ENCODE measurements at places on chromosomes 2 and 18.
A peak's percentile ranks its signal among the peaks of the same experiment; 100 is the strongest.

- no peak for DNase-seq
These were observed 44.5 kb downstream of the EML6 start for GRCh38 chr2:54767921-54768320.

GRCh38 chr2:48483916-48484315 lies 46.0 kb upstream of the STON1 start:
- no peak for DNase-seq

GRCh38 chr2:26376799-26377198 lies 24.9 kb upstream of the DRC1 start:
- no peak for DNase-seq

DNA sequence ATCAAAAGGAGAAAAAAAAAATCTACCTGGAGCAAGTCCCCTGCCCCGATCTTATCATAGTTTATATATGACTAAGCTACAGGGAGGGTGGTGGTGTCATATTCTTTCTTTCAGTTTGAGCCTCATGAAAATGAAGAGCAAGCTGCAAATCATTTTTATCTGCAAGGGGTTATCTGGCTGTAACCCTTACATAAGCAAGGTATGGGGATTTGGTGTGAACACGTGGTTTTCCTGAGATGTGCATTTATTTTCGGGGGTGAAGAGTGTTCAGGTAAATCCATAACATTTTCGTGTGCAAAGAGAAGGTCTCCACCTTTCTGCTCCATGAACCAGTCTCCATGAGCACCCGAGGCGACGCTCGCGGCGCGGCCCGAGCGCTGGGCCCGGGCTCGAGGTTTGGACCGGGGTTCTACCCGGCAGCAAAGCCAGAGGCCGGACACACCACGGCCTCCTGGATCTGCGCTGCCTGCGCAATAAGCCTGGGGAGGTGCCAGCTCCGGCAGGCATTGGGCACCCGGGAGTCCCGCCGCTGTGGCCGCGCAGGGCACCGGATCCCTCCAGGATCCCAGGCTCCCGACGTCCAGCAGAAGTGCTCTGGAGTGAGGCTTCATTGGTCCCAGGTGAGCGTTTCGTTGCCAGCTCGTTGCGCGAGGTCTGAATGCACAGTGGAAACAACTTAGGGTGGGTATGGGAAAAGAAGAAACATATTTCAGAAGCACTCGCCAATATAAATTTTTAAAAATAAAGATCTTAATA lies 36.1 kb upstream of the GPD2 start:
- no peak for DNase-seq

GRCh38 chr18:41324020-41324791 lies 630.8 kb upstream of the PIK3C3 start:
- no peak for DNase-seq

DNA sequence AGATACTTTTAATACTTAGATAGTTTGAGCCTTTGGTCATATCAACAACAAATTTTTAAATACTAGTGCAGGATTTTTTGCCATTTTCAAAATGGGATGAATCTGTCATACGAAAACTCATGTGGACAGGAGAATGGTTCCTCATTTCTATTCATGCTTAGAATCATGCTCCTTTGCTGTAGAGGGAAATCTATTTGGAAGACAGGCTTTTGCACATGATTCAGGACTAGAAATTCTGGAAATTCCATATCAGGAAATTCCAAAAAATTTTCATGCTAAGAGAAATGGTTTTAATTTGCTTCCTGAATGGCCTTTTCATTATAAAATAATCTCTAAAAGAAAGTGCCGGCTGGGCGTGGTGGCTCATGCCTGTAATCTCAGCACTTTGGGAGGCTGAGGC lies 39.3 kb downstream of the MOGAT1 start:
- no peak for DNase-seq

DNA sequence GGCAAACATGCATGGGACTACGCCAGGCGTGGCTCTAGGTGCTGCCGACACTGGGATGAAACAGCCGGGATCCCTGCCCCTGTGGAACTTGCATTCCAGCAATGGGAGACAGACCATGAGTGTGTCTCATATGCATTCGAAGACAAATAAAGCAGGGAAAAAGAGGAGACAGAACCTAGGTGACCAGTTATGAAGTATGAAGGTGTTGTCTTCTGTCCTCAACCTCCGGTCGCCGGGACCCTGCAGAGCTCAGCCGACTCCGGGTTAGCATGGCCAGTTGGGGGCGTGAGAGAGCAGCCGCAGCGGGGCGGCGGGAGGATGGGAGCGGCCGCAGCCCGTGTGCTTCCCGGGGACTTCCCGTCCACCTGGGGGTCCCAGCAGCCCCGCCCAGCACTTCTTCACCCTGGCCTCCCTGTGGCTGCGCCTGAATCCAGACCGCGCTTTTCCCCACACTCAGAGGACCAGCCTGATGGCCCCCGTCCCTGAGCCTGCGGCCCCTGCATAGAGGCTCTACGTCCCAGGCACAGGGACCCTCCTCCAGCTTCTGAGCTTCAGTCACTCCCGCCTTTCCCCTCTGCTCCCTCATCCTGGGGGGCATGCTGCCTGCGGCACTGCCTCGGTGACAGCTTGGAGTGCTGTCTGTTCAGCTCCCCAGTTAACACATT lies 11.4 kb downstream of the ID2 start:
- DNase-seq = peak; percentile 41

DNA sequence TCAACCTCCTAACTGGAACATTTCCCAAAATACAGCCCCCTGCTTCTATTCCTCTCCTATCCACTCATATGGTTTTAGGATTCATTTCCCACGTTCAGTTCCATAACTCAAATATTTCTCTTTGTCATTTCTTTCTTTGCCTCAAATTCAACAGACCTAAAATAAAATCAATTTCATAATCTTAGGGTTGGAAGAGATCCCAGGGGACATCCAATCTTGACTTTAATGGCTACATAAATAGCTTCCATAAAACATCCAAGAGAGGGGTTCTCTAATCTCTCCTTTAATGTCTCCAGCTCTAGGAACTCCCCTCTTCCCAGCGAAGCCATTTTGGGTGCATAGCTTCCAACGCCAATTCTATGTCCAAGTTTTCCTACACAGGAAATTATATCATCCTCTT lies 33.8 kb downstream of the RBKS start:
- no peak for DNase-seq

- DNase-seq = no peak
These were observed 299.5 kb upstream of the SOX11 start for GRCh38 chr2:5392658-5393057.

GRCh38 chr2:88180605-88181240 lies 10.6 kb downstream of the THNSL2 start:
- no peak for DNase-seq

- no peak for DNase-seq
These were observed 14.1 kb upstream of the TMEFF2 start for GRCh38 chr2:192208848-192209247.

DNA sequence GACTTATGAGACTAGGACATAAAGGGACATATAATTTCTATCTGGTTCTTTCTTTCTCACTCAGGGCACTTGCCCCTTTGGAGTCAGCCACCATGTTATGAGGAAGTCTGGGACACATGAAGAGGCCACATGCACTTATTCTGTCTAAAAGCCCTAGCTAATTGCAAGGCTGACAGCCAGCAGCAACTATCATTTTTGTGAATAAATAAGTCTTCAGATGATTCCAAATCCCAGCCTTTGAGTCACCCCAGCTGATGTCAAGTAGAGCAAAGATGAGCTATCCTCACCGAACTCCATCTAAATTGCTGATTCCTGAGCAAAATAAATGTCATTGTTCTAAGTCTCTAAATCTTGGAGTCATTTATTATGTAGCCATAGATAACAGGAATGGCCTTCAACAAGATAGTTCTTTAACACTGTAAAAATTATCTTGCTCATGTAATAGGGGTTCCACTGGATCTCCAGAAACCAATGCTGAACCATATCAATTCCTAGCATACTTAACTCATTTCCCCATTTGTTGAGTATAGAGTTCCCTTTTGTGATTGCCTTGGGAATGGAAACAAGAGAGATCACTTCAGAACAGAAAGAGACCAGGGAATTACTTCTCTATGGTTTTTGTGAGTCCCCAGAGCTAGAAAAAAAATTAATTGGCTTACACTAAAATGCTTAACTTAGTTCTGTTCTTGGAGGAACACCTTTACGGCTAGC lies 50.6 kb upstream of the FN1 start:
- DNase-seq = no peak

GRCh38 chr2:43358410-43359201 lies 132.2 kb upstream of the ZFP36L2 start:
- no peak for DNase-seq

- DNase-seq = no peak
These were observed 486.3 kb upstream of the MAP2 start for GRCh38 chr2:208937521-208937920.

GRCh38 chr18:27540111-27540510 lies 355.0 kb upstream of the CHST9 start:
- DNase-seq = no peak

DNA sequence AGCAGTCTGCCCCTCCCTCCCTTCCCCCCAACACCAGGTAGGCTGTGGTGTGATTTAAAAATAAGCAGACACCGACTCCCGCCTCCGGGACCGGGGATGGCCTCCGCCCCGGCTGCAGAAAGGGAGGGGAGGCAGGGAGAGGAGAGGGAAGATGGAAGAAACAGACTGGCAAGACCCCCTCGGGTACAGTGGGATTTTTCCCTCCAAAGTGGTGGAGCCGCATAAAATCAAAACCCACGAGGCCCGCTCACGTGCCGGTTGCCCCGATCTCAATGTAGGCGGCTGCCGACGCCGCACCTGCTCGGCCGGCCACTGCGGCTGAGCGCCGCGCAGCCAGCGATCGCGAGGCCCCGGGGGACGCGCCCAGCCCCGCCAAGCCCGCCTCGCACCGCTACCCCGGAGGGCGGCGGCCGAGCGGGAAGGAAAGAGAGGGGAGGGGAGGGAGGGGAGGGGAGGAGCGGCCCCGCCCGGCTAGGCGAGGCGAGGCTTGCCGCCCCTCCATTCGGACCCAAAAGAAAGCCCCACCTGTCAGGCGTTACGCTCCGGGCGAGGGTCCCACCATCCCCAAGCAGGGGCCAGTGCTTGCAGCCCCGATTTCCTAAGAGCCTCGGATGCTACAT lies 811 bp downstream of the ADD2 start:
- no peak for DNase-seq

DNA sequence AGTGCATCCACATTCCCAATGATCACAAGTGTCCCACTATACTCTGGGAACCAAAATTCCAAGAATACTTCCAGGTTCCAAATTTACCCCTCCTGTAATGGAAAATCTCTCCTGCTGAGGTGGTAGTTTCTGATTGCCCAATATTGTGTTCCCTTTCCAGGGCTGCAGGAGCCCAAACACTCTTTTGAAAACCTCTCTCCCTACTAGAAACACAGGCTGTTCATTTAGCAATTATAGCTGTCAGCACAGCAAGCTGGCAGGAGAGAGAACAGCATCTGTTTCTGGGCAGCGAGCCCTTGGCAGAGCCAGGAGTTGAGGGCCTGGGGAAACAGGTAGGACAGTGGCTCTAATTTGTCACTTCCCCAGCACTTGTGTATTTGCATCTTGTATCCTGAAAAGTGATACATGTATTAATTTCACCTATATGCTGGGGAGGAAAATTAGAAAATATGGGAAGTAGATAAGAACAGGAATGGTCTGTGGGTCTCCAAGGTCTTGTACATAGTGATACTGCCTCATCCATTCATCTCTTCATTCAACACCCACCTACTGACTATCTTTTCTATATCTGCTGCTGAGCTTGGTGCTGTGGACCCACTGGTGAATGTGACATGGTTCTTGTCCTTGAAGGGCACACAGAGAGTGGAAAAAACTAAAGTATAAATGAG lies 16.9 kb upstream of the PAIP2B start:
- DNase-seq = no peak

- DNase-seq = no peak
These were observed 2.3 kb upstream of the SLC20A1 start for GRCh38 chr2:112643488-112643887.

- DNase-seq = no peak
These were observed 796.1 kb downstream of the EPHA4 start for GRCh38 chr2:220775856-220776488.

DNA sequence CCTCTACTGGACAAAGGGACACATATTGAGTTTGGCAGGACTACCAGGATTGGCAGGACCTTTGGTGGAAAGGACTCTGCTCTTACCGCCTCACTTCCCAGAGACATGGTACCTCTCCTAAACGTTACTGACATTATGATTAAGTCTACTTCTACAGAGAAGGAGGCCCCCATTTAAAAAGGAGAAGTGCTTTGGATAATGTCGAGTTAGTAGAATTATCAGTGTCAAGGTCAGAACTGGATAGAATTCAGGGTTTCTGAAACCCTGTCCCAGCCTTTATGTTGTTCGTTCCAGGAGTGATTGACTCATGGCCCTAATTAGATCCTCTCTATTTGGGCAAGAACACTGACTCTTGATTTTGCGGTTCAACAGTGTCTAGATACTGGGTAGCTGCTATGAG lies 45.8 kb downstream of the LRRTM1 start:
- DNase-seq = no peak

- no peak for DNase-seq
These were observed 15.1 kb downstream of the TRAK2 start for GRCh38 chr2:201436141-201436540.

GRCh38 chr2:47414682-47415458 lies 11.9 kb downstream of the MSH2 start:
- no peak for DNase-seq

GRCh38 chr2:95056461-95057459 lies 31.3 kb downstream of the MAL start:
- DNase-seq = no peak

DNA sequence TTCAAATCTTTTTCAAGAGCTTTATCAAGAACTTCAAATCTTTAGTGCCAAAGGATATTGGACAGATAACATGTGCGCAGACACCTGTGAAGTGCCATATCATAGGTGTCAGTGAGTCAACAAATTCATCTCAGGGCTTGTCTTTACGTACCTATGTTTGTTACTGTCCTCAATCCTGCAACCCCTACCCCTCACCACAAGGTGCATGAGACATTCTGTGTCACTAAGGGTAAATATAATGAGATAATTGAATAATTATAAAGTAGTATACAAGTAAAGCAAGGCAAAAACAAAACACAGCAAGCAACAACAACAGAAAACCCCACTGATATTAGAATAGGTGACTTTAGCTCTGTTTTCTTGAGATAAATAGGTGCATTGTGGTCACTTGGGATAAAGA lies 1495.8 kb upstream of the TMEFF2 start:
- DNase-seq = no peak

GRCh38 chr2:46315103-46315890 lies 18.1 kb downstream of the EPAS1 start:
- DNase-seq = no peak

GRCh38 chr2:65057391-65058052 lies 1.3 kb downstream of the CEP68 start:
- DNase-seq = peak; percentile 72

DNA sequence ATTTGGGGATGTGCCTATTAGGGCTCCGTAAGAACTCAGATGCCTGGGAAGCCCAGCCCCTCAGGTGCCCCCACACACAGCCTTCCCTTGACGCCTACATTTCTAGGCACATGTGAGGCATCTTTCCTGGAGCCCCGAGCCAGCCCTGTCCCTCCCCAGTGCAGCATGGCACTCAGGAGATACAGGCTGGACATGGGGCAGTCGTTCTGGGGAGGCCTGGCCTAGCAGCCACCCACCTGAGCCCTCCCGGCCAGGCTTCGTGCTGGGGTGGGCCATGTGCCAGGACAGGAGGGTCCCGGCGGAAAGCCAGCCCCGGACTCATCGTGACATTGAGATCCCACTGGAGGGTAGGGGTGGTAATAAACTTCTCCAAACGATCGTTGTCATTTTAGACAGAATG lies 15.2 kb downstream of the BOK start:
- DNase-seq = no peak

- DNase-seq = no peak
These were observed 17.8 kb upstream of the KCNK3 start for GRCh38 chr2:26674771-26675170.

- DNase-seq = no peak
These were observed 306.2 kb downstream of the PRKCE start for GRCh38 chr2:45957533-45958227.

GRCh38 chr2:19120941-19121750 lies 237.3 kb downstream of the OSR1 start:
- no peak for DNase-seq

Measured in stimulated activated naive CD8-positive, alpha-beta T cell treated with anti-CD3 and anti-CD28 coated beads, Interleukin-15, amount 100 ng/mL, for 72 hours (primary cell).